ENCODE measurements at places on chromosomes 2 and 18.

- DNase-seq = no peak
These were observed 77.5 kb downstream of the VAPA start for GRCh38 chr18:9991011-9992000.

DNA sequence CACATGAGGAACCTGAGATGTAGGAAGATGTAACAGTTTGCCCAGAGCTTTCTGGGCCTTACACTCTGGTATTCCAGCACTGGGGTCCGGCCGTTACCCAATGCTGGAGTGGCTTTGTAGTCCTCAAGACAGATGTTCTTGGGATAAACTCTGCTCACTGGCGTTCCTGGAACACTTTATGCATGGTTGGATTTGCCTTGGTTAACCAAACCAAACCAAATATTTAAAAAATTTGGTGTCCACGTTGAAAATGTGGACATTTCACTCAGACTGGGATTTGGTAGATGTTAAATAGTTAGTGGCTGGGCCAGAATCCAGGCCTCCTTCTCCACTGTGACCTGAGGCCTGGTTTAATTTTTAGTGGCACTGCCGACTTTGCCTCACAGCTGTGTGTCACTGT, 81.5 kb downstream of the ACOXL start:
- no peak for DNase-seq

GRCh38 chr18:80245781-80246444, 1.4 kb downstream of the PARD6G start:
- no peak for DNase-seq

DNA sequence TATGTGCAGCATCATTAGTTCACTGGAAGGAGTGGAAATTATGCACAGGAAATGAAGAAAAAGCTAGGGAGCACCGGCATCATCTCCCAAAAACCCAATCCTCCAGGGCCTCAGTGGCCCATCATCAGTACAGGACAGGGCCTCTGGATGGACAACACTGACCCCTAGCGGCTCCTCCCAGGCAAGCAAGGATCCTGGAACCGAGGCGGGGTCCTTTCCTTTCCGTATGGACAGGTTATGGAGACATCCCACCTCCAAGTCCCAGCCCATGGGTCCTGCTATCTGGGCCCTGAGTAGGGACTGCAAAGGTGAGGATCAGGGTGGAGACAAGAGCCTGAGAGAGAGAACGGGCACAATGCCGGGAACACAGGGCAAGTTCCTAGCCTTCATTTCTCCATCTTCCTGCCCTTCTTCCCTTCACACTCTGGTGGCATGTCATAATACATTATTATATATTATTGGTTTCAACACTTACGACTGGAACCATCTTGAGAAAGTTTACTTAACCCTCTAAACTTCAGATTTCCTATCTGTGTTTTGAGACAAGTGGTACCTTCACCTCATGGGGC, 68.2 kb downstream of the ZNF516 start:
- DNase-seq = no peak

GRCh38 chr2:178602901-178603300, 122.6 kb downstream of the PLEKHA3 start:
- no peak for DNase-seq
